AG04449 (cell line): ENCODE measurements at places on chromosomes 7 and 10.
A peak's percentile ranks its signal among the peaks of the same experiment; 100 is the strongest.

DNA sequence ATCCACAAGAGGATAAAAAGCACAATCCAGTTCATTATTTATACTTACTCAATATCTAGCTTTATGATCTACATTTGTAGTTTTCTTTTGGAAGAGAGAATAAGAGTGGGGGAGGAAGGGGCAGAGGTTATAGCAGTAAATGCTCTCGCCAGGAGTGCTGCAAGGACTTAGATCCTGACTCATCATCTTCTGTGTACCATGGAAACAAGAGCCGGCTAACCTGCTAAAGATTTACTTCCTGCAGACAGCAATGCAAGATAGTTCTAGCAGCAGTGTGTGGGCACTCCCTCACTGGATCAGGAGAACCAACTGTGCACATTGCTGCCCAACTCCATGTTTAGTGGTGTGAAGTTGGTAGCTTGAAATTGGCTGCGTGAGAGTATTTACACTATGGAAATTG, 47.7 kb upstream of the TRIL start:
- DNase-seq = no peak

GRCh38 chr7:18859318-18859717, 258.1 kb downstream of the TWIST1 start:
- no peak for DNase-seq

DNA sequence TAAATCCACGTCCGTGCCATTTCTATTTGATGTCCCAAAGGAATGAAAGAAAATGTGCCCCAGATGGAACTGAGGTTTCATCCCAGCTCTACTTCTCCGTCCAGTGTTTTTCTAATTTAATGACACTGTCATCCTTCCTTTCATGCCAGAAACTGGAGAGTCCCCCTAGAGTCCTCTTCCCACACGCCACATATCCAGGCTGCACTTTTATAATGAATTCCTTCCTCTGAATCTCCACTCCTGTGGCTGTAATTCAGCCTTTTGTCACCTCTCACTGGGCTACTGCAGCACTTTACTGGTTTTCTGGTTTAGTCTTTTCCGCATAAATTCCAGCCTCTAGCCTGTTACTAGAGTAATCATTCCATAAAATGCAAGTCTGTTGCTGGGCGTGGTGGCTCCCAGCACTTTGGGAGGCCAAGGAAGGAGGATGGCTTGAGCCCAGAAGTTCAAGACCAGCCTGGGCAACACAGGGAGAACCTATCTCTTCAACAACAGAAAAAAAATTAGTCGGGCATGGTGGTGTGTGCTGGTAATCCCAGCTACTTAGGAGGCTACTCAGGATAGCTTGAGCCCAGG, 142.6 kb upstream of the RHEB start:
- DNase-seq = no peak

DNA sequence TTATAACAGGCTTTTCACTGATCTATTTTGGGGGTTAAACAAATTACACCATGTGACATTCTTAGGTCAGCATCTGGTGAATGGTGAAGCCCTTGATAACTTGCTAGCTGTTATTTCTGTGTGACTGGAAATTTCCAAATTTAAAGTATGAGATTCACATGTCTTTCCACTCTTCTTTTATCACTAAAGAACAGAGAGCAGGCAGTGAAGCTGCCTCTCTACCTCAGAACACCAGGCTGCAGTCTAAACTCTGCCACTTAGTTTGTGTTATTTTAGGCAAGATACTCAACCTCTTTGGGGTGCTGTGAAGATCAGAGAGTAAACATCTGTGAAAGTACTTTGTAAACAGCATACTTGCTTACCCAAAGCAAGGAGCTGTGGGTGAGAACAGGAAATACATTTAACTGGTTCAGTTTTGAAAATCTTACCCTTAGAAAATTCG, 15.5 kb upstream of the SP4 start:
- DNase-seq = no peak

- peak; percentile 26 for DNase-seq
These were observed 89.8 kb upstream of the HPS1 start for GRCh38 chr10:98536551-98536950.

- no peak for DNase-seq
These were observed 233.3 kb upstream of the CACNA2D1 start for GRCh38 chr7:82676777-82677463.

DNA sequence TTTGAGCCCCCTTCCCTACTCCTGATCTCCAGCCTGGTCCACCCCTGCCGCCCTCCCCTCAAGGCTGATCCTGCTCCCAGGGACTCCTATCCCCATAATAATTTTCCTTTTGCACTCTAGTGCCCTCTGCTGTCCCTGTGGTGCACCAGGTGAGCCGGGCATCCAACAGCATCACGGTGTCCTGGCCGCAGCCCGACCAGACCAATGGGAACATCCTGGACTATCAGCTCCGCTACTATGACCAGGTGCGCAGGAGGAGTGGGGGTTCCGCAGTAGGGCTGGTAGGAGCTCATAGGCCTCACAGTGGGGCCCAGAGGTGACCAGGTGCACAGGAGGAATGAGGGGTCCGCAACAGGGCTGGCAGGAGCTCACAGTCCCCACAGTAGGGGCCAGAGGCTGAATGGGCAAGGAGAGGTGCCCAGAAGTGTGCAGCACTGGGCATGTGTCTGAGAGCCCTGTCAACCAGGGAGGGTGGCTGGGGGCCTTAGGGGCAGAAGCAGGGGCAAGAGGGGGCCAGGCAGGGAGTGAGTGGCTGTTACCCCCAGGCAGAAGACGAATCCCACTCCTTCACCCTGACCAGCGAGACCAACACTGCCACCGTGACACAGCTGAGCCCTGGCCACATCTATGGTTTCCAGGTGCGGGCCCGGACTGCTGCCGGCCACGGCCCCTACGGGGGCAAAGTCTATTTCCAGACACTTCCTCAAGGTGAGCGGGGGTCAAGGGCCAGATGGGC, 11.7 kb downstream of the EPHB6 start:
- DNase-seq = no peak

GRCh38 chr7:157499835-157500153, 163.0 kb downstream of the DNAJB6 start:
- no peak for DNase-seq

- no peak for DNase-seq
These were observed 3.1 kb downstream of the SAR1A start for GRCh38 chr10:70167246-70167645.

GRCh38 chr10:5685764-5686240, 1.2 kb downstream of the TASOR2 start:
- no peak for DNase-seq

GRCh38 chr10:4675808-4676207, 150.2 kb upstream of the AKR1E2 start:
- no peak for DNase-seq

DNA sequence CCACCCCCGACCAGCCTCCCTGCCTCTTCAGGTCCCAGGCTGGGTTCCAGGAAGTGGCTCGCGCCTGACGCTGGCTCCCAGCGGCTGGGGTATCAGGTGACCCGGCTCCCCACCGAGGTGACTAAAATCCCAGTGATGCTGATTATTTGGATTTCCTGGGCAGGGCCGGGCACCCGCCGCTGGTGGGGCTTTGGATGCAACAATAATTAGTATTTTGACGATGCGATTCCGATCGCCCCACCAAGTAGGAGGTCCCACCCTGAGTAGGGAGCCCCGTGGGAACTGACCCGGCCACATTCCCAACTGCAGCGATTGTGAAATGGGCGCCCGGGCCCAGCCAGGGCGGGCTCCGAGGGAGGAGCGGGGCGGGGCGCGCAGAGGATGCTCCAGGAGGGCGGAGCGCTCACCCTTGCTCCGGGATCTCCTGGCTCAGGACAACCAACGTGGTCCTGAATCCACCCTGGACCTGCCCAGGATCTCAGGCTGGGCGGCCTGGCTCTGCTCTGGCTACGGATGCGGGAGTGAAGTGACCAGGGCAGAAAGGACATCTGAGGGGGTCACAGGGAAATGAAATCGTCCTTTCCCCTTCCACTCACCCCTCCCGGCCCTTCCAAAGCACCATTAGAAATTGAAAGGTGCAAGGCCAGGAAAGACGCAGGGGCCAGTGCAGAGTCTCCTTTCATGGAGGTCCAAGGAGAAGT, 32.6 kb downstream of the DUSP5 start:
- DNase-seq = no peak

DNA sequence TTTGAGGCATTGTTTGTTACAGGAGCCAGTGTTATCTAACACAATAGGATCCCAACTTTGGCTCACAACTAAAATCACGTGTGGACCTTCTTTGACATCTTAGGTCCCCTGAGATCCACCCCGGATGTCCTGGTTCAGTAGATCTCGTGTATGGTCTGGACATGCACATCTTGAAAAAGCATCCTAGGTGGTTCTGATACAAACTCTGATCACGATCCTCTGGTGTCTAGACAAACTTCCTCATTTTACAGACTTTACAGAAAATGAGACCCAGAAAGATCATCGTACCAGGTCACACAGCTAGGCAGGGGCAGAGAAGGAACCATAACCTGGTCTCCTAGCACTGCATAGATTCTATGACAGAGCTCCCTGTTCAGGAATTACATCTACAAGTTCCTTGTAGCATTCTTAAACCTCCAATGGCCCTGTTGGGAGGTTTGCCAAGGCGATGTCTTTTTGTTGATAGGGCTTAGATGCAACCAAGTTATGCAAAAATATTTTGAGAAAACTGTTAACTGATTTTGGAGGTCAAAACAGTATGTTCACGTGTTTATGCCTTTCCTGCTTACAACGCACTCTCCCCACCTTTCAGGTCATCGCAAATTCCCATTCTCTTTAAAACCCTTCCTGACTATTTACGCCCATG, 30.8 kb upstream of the CHST15 start:
- no peak for DNase-seq

GRCh38 chr7:156892081-156892800, 742 bp downstream of the LMBR1 start:
- DNase-seq = no peak

- no peak for DNase-seq
These were observed 89.7 kb upstream of the STEAP4 start for GRCh38 chr7:88396295-88396947.

DNA sequence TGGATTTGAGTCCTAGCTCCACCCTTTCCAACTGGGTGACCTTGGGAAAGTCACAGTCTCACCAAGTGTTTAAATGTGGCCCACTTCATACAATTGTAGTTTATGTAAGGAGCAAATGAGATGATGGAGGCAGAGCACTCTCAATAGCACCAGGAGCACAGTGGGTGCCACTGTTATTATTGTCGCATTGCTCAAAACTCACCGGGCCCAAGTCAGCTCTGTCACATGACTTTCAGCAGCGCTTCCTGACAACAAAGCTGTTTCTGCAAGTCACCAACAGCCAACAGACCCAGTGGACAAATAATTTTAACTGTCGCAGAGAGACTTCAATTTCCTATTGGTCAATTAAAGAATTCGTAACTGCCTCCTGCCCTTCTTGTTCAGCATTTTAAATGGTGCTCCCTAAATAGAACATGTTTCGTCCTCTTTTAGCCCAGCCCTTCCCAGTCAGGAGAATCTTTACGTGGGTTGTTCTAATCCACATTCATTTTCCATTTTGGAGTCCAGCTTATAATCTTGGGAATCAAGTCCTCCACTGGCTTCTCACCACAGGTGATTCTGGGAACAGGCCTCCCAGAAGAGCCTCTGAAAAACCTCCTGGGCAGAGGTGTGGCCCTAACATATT, 415.6 kb upstream of the NPVF start:
- no peak for DNase-seq

DNA sequence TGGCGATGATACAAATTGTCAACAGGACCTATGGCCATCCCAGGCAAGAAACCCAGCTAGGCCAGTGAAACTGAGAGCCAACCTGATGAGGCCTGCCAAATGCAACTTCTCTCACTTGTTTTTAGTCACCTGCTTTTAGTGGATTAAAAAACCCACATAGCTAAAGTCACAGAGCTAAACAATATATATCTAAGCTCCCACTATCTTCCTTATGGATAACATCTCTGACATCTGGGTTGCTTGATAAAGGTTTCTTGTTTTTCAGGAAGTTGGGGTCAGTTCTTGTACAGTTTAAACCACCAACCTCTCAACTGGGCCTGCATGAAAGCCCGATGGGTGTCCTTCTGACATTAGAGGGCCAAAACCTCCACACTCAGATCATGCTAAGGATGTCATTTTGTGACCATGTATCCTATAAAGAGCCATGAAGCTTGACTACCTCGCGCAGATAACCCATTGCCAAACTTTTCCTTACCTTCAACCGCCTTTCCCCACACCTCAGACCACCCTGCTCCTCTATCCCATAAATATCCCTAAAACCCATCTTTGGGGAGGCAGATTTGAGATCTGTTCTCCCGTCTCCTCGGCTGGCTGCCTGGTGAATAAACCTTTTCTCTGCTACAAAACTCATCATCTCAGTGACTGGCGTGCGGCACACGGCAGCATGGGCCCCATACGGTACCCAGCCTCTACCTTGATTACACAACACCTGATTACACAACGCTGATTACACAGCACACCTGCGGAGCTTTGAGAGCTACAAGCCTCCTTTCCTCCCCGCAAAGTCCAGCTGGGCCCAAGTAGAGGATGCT, 797 bp upstream of the STMP1 start:
- no peak for DNase-seq

DNA sequence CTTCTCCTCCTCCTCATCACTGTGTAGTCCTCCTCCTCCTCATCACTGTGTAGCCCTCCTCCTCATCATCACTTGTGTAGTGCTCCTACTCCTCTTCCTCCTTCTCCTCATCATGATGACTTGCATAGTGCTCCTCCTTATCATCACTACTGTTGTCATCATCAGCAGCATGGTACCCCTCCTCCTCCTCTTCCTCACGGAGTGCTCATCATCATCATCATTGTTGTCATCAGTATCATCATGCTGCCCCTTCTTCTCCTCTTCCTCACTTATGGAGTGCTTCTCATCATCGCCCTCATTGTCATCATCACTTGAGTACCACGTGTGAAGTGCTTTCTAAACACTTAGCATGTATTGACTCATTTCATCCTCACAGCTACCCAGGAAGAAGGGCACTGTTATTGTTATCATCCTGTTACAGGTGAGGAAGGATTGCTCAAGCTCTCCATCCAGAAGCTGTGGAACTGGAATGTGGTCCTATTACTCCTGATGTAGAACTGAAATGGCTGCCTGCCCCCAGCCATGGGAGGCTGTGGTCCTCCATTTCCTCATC, 122.8 kb upstream of the SHH start:
- no peak for DNase-seq

DNA sequence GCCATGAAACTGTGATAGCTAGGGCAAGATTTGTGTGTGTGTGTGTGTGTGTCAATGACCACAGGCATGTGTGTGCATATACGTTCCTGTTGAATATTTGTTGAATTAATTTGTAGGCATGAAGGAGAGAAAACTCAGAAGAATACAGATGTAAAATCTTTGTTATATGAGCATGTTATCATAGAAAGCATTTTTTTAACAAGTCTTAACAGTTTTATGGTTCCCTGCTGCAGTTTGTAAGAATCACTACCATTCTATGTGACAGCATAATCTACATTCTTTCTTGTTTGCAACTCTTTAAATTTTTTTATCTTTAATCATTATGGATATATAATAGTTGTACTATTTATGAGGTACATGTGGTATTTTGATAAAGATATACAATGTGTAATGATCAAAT, 130.3 kb downstream of the CD36 start:
- no peak for DNase-seq

DNA sequence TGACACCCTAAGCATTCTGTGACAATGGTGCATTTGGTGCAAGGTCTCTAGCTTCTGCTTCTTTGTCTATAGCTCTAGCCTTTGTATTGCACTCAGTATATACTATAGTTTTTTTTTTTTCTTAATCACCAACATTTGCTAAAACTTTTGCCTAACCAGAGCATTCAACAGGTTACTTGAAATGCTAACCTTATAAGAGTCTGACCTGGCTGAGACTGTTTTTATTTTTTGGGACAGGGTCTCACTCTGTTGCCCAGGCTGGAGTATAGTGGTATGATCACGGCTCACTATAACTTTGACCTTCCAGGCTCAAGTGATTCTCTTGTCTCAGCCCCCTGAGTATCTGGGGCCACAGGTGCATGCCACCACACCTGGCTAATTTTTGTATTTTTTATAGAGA, 92.4 kb downstream of the ZNF365 start:
- no peak for DNase-seq
